Kasumi-1 (cell line): ENCODE measurements at places on chromosomes 3 and 15.
A peak's percentile ranks its signal among the peaks of the same experiment; 100 is the strongest.

DNA sequence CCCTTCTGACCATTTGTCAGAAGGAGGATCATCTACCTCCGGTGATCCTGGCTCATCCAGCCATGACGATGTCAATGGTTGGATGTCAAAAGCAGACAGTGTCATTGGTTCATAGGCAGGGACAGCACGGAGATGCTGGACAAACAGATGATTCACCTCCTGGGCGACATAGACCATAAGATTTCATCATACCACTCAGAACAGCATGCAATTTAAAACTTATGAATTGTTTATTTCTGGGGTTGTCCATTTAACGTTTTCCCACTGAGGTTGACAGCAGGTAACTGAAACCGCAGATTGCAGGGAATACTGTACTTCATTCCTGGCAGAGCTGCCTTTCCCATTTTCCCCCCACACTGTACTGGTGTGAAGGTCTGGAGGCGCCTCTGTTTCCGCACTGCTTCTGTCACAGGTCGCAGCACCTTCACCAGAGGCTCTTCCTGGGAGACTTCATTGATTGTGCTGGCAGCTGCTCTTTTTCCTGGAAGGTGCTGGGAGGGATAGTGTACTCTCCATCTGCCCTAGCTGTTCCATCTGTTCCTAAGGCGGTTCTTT is 32.5 kb upstream of the TMOD3 start:
- no peak for DNase-seq

DNA sequence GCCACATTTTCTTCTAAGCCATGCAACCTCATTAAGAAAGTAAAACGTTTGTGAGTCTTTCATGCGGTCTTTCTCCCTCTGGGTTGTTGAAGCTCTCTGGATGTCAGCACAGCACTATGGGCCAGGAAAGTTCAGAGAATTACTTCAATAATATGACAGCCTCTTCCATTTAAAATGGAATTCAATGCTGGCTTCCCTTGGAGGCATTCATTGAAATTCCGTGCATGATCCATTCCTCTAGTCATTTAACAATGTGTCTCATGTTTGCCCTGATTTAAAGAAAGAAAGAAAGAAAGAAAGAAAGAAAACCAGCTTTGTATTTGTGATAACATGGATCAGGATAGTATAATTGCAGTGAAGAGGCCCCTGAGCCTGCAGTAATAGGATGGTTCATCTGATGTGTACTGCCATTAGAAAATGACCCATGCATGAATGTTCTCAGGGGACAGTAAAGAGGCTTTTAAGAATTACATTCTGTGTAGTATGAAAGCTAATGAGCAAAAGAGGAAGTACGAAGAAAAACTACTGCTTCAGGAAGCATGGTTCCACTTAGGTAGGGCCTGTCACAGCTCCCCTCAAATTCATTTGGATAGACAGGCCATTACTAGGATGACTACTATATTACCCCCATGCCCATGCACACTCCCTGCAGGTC is 146.0 kb downstream of the ARPP21 start:
- peak; percentile 49 for DNase-seq

GRCh38 chr15:100601617-100602063 is 344 bp downstream of the LINS1 start:
- no peak for DNase-seq

- no peak for DNase-seq
Observed at GRCh38 chr3:152620395-152620794, 214.5 kb upstream of the P2RY1 start.

- DNase-seq: peak; percentile 9
Observed at GRCh38 chr3:146747928-146748327, 142.8 kb upstream of the PLSCR5 start.

DNA sequence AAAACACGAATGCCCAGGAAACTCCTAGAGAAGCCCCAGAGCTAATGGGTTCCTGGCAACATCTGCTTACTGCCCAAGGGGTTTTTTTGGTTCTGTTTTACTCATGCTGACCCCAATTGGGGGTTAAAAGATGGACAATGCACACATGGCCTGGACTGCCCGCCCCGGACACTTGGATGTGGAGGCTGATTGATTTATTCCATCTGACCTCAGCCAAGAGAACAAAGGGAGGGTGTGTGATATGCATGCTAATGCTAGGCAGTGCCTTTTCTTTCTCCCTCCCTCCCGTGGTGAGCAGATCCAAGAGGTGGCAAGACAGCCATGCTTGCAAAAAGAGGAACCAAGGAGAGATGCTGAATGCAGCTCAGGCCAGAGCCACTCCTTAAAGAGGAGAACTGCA is 3.3 kb upstream of the LRTM1 start:
- no peak for DNase-seq

- DNase-seq: no peak
Observed at GRCh38 chr3:150631515-150632221, 28.5 kb downstream of the SELENOT start.

- no peak for DNase-seq
Observed at GRCh38 chr15:77475001-77475400, 54.3 kb downstream of the HMG20A start.

GRCh38 chr3:66860771-66861170 is 137.3 kb upstream of the KBTBD8 start:
- no peak for DNase-seq

DNA sequence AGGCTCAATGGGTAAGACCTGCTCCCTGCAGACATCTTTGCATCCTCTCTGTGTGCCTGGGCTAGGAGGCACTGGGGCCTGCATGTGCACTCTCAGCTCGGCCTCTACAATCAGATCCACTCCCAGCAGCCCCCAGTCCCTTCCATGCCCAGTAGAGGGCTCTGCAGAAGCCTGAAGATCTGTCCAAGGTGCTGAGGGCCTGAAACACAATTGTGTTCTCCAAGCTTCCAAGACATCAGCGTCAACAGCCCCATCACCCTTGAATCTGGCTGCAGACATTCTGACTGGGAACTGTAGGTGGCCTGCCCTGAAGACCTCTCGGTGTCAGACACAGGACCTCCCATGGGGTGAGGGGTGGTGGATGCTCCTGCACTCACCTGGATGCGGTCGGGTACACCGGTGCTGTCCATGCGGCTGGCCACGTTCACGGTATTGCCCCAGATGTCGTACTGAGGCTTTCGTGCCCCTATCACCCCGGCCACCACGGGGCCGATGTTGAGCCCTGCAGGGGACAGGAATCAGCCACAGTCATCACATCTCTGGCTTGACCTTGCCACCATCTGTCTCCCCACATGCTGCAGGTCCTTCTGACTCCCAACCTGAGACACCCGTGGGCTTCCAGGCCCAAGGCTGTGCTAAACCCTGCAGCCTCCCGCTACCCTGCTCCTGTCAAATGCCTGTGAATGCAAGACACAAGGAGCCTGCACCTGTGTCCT is 84.7 kb downstream of the SEC22A start:
- peak; percentile 80 for DNase-seq

DNA sequence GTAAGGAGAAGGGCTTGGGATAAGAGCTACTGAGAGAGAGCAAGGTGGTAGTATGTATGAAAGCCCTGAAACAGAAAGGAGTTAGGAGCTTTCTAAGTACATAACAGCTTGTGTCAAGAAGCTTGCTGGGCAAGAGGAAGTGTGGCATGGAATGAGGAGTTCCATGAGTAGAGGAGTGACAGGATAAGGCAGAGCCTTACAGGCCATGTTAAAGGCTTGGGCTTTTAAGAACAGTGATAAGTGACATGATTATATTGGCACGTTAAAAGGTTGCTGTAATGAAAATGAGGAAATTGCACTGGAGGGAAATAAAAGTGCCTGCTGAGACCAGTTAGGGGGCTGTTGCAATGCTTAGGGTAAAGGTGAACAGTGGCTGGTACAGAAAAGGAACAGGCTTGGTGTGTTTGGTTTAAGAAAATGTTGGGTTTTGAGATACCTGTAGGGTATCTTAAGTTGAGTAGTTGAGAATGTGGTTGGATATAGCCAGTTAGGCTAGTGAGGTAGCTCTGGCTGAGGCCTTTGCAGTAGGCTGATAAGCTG is 49.0 kb downstream of the MEF2A start:
- peak; percentile 69 for DNase-seq
